SHP77 treated with DMSO at 0.1 percent for 48 hours (cell line): ENCODE measurements at places on chromosomes 2 and 18.

DNA sequence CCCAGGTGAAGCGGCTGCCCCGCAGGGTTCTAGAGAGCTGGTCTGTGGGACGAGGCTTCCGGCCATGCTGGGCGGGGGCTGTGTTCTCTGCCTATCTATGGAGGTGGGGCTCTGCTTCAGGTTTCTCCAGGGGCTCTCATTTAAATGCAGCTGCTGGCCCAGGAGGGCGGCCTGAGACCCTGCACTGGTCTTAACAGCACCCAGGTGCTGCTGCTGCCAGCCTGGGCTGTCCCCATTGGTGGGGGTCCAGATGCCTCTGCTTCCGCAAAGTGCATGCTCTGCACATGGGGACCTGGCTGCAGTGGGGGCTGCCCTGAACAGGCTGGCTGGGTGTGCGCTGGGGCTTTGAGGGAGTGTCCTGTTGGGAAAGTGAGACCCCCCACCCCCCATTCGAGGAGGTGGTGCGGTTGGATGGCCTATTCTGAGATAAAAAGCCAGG, 29.7 kb upstream of the ALLC start:
- no peak for DNase-seq

- no peak for DNase-seq
Measured at GRCh38 chr2:239381709-239382134, 19.1 kb downstream of the HDAC4 start.

GRCh38 chr2:64979744-64980143, 9.5 kb upstream of the SLC1A4 start:
- no peak for DNase-seq

DNA sequence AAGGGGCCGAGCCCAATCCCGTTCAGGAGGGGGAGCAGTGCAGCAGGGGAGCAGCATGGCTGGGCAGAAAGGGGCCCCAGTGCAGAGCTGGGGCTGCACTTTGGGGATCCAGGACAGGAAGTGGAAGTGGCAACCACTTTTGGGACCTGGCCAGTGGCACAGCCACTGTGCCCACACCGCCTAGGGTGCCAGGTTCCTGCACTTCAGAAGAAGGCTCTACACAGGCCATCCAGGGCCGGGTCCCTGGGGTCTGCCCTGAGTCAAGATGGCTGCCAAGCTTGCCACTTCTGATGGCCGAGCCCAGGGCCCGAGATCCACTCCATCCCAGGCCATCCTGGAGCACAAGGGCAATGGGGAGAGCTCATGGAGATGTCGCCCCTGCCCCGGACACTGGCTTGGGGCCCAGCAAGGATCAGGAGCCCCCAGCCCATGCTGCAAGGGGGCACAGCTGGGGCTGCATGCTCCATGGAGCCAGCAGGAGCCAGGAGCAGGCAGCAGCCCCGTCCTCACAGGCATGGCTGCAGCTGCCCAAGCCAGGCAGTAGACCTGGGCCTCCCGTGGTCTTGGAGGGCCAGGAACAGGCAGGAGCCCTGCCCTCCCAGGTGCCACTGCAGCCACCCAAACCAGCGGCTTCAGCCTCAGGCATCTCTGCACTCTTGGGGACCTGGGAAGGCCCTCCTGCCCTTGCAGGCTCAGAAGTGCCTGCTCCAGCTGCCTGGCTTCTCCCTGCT, 35.0 kb upstream of the ID2 start:
- DNase-seq, result no peak

- DNase-seq, result no peak
Measured at GRCh38 chr2:5736050-5736449, 43.9 kb downstream of the SOX11 start.

DNA sequence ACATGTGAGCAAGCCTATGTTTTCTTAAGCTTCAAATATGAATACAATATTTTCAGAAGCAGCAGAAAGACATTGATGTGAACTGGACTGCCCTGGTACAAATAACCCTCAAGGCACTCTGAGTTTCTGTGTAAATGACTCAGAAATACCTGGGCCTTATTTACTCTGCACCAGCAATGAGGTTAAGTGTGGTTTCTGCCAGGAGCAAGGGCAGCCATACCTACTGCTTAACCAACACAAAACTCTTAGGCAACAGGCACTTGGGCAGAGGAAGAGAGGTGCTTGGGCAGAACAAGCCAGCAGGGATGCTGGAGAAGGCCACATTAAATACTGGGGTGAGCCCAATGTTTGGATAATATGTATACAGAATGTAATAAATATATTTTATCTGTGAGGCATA, 29.4 kb upstream of the ARL5A start:
- DNase-seq, result no peak

- no peak for DNase-seq
Measured at GRCh38 chr2:85852937-85853498, 35.8 kb downstream of the ST3GAL5 start.

GRCh38 chr2:9897331-9897737, 54.1 kb downstream of the TAF1B start:
- DNase-seq, result no peak
